ENCODE measurements at places on chromosomes 13 and 19.

GRCh38 chr13:33634546-33634982 lies 183.4 kb upstream of the RFC3 start:
- no peak for DNase-seq

GRCh38 chr19:21328406-21328805 lies 804 bp downstream of the ZNF708 start:
- no peak for DNase-seq

DNA sequence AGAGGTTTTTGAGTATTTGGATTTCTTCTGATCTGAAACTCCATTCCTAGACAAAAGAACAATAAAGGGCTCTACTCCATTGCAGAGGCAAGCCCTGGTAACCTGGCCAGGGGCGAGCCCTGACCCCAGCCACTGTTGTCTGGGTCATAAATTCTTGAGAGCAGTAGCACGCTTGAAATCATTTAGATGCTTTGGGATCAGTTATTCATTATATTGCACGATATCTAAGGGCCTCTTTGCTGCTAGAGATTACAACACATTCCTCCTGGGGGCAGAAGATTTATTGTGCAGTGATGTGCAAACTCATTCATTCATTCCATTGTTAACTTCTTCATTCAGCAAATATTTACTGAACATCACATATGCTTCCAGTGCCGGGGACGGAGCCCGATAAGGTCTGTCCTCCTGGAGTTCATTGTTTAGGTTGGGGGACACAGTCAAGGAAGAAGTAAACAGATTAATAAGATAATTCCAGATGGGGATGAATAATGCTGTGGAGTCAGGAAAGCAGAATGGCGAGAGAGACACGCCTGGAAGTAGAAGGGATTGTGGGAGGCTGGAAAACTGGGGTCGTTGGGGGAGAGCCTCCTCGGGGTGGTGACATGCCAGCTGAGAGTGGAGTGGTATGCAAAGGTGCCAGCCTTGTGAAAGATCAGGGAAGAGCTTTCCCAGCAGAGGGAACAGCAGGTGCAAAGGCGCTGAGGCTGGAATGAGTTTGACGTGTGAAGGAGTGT lies 34.9 kb downstream of the SIPA1L3 start:
- DNase-seq, result no peak

DNA sequence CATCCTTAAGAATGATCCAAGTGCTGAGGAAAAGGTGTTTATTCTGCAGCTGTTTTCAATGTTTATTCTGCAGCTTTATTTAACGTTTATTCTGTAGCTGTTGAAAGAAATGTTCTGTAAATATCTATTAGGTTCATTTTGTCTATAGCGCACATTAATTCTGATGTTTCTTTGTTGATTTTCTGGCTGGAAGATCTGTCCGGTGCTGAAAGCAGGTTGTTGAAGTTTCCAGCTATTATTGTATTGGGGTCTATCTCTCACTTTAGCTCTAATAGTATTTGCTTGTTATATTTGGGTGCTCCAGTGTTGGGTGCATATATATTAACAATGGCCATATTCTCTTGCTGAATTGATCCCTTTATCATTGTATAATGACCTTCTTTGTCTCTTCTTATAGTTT lies 20.2 kb downstream of the CD70 start:
- no peak for DNase-seq

DNA sequence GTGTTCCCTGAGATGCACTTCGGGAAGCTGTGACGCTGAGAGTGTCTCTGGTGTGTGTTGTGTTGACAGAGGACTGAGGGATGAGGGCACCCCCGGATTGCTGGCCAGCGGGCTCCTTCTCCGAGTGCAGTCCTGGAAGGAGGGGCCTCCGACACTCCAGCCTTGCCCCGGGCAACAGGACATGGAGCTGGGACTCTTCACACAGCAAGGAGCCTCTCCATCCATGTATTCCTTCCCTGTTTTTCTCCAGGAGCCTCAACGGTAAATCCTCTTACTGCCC lies 61.3 kb downstream of the SOX1 start:
- no peak for DNase-seq

GRCh38 chr13:53953183-53953582 lies 924.6 kb downstream of the OLFM4 start:
- DNase-seq, result no peak

DNA sequence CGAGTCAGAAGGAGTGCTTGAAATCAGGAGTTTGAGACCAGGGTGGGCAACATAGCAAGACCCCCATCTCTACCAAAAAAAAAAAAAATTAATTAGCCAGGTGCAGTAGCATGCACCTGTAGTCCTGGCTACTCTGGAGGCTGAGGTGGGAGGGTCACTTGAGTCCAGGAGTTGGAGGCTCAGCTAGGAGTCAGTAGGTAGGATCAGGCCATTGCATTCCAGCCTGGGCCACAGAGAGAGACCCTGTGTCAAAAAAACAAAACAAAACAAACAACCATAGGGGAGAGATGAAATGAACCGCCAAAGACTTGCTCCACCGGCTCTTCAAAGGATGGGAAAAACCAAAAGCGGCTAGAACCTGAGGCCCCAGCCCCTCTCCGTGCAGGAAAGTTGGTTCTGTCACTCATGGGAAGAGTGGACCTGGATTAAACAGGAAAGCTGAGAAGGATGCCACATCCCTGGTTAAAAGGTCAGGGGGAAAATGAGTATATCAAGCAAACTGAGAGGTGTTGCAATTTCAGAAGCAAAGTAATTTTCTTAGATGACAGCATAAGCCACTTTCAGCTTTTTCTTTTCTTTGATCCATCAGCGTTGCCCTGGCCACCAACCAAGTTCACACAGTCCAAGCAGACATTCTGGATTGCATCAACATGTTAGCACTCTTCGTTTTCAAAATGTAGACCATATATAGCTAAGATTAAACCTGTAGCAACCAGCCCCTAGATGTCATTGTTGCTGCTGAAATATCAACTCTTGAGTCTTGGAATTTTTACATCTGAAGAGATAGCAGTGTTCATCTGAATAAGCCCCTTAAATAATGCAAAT lies 8.9 kb upstream of the ZNF507 start:
- no peak for DNase-seq

- DNase-seq, result no peak
Observed at GRCh38 chr19:39136225-39136940, 10.8 kb downstream of the PAK4 start.

- DNase-seq, result peak; percentile 61
Observed at GRCh38 chr19:12786141-12786870, 5.0 kb upstream of the JUNB start.

DNA sequence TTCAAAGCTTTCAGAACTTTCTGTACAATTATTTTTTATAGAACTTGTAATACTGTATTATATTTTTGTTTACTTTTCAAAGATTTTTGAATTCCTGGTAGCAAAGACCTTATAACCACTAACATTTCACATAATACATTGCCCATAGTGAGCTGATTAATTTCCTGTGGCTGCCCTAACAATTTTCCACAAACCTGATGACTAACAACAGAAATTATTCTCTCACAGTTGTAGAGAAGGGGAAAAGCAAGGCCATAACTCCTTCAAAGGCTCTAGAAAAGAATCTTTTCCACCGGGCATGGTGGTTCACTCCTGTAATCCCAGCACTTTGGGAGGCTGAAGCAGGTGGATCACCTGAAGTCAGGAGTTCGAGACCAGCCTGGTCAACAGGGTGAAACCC lies 19.1 kb downstream of the KLF12 start:
- DNase-seq, result no peak

- no peak for DNase-seq
Observed at GRCh38 chr19:23070353-23071146, 46.3 kb upstream of the ZNF730 start.

GRCh38 chr13:99203601-99204579 lies 3.2 kb downstream of the UBAC2 start:
- DNase-seq, result no peak

- DNase-seq, result no peak
Observed at GRCh38 chr13:39783051-39783450, 127.6 kb downstream of the COG6 start.

DNA sequence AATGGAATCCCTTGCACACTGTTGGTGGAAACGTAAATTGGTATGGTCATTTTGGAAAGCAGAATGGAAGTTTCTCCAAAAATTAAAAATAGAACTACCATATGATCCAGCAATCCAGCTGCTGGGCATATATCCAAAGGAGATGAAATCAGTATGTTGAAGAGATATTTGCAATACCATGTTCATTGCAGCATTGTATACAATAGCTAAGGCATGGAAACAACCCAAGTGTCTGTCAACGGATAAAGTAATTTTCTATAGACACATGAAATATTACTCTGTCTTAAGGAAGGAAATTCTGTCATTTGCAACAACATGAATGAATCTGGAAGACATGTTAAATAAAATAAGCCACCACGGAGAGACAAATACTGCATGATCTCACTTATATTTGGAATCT lies 124.7 kb downstream of the GPC5 start:
- no peak for DNase-seq

- no peak for DNase-seq
Observed at GRCh38 chr19:34490141-34490766, 8.7 kb downstream of the WTIP start.

- no peak for DNase-seq
Observed at GRCh38 chr13:41017817-41018601, 1.1 kb downstream of the ELF1 start.

GRCh38 chr13:62931853-62932252 lies 1516.2 kb upstream of the PCDH20 start:
- DNase-seq, result no peak

Data from GDM1 (cell line).